ENCODE measurements at places on chromosomes 5 and 9. TPM values are rescaled to one million over a fixed set of nuclear protein-coding genes. Genes with fewer than 3 reads are reported as not detected.

FGF18 gene
- polyA plus RNA-seq, result 0.39 TPM

LCN1 gene
- not detected for polyA plus RNA-seq

IL13 gene
- polyA plus RNA-seq, result not detected

PCSK1 gene
- polyA plus RNA-seq, result 0.13 TPM

ZNF354C gene
- polyA plus RNA-seq, result 1.3 TPM

TNC gene
- polyA plus RNA-seq, result 9.4 TPM

LMX1B gene
- 2.6 TPM for polyA plus RNA-seq

GFPT2 gene
- polyA plus RNA-seq, result 2.7 TPM

AP3B1 gene
- polyA plus RNA-seq, result 53.2 TPM

PCDHB13 gene
- 0.86 TPM for polyA plus RNA-seq

NEUROG1 gene
- not detected for polyA plus RNA-seq

F2RL1 gene
- 24.5 TPM for polyA plus RNA-seq

SPATA9 gene
- polyA plus RNA-seq, result 1.1 TPM

SMC2 gene
- polyA plus RNA-seq, result 2.5 TPM

ARID3C gene
- polyA plus RNA-seq, result not detected
